ENCODE measurements at places on chromosomes 11 and 22.

DNA sequence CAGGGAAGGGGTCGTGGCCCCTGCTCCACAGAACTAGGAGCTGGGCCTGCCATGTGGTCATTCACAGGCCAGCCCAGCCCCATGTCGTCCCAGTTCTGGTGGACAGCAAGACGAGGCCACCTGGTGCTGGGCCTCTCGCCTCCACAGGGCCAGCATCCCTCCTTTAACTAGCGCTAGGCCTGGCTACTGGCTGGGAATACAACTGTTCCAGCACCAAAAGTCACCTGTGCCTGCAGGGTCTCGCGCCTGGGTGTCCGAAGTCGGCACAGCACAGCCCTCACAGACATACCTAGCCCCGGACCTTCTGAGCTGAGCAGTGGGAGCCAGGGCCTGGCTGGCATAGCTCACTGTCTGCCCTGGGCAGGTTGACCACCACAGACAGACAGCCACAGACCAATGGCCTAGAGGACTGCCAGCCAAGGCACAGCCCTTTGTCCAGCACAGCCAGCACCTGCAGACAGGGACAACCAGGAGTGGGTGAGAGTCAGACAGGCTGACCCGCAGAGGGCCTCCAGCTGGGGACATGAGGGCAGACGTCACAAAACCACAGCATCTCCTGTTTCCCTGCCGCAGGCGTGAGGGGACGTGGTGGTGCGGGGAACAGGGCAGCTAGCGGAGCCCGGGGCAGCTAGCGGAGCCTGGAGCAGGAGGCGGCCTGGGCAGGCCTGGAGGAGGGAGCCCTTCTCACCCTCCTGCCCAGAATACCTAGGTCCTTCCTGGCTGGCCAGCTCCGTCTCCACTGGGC is 27.2 kb upstream of the TH start:
- DNase-seq = no peak

DNA sequence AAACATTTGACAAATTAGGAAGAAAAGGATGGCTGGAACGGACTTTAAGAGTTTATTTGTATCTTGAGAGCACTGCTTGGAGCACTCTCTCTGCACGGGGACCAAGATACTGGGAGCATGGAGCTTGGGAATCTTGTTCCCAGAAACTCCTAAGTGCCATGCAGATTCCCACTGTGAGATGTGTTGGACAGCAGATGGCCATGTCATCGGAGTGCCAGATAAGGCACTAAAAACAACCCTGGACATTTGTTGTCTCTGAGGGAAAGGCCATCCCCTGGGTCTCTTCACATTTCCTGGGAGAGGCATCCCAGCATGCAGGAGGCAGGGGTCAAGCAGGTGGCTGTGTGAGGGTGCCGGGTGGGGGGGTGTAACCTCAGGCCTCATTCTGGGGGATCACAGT is 2.9 kb downstream of the KIRREL3 start:
- no peak for DNase-seq

- no peak for DNase-seq
Measured at GRCh38 chr11:74310857-74311256, 583 bp downstream of the P4HA3 start.

DNA sequence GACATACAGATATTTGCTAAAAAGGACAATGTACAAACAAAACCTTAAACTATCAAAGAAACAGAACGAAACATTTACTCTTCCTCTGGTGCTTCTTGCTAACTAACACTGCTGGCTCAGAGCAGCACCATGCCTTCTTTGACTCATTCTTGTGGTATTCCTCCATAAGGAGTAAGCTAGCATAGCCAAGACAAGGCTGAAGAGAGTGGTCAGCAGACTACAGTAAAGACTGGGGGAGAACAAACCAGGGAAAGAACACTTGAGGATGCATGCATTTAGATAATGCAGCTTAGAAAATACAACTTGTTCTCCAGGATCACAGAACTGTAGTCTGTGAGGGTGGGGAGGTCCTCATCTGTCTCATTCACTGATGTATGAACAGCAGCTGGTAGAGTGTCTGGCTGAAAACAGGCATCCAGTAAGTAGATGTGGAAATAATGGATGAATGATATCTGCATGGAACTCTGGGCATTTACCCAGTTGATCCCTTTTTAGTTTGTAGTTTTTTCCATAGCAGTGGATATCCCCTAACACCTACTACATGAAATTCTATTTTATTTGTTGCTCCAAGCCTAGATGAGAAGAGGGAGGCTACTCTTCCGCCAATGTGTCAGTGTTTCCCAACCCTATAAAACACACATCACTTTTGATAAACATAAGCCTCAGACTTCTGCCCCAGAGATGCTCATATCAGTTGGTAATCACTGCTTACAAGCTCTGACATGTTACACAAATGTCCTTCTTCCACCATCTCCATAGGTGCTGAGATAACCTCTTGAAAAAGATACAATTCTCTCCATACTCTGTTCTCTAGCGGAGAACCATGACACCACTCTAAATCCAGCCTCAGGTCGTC is 7.3 kb downstream of the SNX19 start:
- no peak for DNase-seq

DNA sequence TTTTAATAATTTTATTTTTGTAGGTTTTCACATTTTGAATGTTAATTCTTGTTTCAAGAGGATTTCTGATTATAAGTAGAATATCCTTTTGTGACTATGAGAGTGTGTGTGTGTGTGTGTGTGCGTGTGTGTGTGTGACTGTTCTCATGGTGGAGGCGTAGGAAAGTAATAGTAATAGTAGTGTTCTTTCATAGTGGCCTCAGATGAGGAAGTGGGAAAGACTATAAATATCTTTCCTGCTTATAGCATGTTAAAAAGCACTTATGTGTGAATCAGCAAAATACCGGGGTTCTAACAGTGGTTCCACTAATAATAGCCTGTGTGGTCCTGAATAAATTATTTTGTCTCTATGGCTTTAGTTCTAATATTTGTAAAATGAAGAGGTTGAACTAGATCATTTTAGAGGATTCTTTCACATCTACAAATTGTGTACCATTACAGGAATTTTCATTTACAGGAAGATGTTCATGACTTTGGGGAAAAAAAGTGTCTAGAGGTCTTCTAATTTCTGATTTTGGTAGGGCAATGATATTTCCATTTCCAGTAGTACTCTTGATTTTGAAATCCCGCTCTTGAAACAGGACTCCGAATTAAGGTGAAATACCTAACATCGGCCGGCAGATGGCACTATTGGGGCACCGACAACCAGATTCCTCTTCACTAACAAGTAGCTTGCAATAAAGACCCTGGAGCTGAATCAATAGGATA is 29.9 kb upstream of the OR10G7 start:
- DNase-seq = peak; percentile 48

Measured in activated T-cell treated with anti-CD3 and anti-CD28 coated beads, Interleukin-2, amount 50 U/mL, for 4 hours (primary cell).